ENCODE measurements at places on chromosomes 1 and 21. TPM values are rescaled to one million over a fixed set of nuclear protein-coding genes. Genes with fewer than 3 reads are reported as not detected.

The TAS1R1 gene
- 0.08 TPM for polyA plus RNA-seq

The CR1L gene
- polyA plus RNA-seq = not detected

The MYBPH gene
- 0.19 TPM for polyA plus RNA-seq

The TEX38 gene
- not detected for polyA plus RNA-seq

The RIPK4 gene
- polyA plus RNA-seq = 29.2 TPM
